ENCODE measurements at places on chromosomes 12 and 14.

- no peak for DNase-seq
Measured at GRCh38 chr12:69497308-69498026, 27.3 kb downstream of the FRS2 start.

DNA sequence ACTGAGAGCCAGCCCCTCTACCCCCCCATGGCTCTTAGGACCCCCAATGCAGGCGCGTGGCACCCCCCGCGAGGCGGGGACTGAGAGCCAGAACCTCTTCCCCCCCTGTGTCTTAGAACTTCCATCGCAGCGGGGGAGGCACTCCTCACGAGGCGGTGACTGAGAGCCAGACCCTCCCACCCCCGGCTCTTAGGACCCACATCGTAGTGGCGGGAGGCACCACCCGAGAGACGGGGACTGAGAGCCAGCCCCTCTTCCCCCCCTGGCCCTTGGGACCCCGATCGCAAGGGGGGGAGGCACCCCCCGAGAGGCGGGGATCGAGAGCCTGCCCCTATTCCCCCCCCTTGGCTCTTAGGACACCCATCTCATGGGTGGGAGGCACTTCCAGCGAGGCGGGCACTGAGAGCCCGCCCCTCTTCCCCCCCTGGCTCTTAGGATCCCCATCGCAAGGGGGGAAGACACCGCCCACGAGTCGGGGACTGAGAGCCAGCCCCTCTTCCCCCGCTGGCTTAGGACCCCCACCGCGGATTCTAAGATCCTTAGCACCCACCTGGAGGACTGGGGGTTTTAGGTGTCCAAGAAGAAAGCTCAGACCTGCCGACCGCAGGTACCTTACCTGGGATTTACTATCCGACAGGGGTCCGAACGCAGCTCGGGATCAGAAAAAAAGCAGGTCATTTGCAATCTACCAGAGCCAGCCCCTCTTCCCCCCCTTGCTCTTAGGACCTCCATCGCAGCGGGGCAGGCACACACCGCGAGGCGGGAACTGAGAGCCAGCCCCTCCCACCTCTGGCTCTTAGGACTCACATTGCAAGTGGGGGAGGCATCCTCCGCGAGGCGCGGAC lies 44.9 kb downstream of the DDX11 start:
- peak; percentile 40 for DNase-seq

GRCh38 chr12:106436164-106436563 lies 78.6 kb downstream of the POLR3B start:
- DNase-seq = no peak

DNA sequence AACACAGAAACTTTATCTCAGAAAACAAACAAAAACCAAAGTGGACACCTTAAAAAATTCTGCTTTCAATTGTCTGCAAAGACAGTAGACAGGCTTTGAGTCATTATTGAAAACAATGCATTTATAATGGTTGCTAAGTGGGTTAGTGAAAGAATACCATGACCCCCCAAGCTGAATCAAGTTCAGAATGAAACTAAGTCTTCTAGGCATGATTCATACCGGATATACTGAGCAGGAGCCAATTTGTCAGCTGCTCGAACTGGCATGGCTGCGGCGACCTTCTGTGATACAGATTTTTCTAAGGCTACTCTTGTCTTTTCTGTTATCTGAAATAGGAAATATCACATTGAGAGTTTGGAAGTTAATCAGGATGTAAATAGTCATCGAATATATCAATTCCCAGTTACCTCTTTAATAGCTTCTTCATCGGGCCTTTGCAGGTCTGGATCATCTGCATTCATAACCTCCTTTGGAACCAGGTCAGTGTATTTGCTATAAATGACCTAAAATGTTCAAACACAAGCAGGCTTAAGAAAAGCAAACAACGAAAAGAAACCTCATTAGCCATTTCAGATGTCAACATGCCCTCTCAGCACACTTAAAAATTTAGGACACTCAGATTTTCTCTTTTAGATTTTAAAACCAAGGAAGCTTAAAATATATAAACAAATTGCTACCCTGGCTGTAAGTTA lies 22.3 kb downstream of the SNW1 start:
- peak; percentile 56 for DNase-seq

GRCh38 chr12:116395396-116395795 lies 117.9 kb upstream of the MED13L start:
- DNase-seq = no peak

- DNase-seq = peak; percentile 41
Measured at GRCh38 chr12:57850854-57851430, 4.4 kb upstream of the CTDSP2 start.

- DNase-seq = no peak
Measured at GRCh38 chr12:97229004-97229403, 233.6 kb upstream of the RMST start.

DNA sequence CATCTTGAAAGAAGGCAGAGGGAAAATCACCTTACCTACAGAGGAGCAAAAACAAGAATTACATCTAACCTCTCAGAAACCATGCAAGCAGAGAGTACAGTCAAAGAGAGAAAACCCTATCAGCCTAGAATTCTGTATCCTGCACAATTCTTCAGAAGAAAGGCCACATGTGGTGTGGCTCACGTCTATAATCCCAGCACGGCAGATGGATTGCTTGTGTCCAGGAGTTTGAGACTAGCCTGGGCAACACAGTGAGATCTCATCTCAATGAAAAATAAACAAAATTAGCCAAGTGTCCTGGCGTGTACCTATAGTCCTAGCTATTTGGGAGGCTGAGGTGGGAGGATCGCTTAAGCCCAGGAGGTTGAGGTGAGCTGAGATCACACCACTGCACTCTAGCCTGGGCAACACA lies 48.2 kb downstream of the ATF7 start:
- DNase-seq = no peak

DNA sequence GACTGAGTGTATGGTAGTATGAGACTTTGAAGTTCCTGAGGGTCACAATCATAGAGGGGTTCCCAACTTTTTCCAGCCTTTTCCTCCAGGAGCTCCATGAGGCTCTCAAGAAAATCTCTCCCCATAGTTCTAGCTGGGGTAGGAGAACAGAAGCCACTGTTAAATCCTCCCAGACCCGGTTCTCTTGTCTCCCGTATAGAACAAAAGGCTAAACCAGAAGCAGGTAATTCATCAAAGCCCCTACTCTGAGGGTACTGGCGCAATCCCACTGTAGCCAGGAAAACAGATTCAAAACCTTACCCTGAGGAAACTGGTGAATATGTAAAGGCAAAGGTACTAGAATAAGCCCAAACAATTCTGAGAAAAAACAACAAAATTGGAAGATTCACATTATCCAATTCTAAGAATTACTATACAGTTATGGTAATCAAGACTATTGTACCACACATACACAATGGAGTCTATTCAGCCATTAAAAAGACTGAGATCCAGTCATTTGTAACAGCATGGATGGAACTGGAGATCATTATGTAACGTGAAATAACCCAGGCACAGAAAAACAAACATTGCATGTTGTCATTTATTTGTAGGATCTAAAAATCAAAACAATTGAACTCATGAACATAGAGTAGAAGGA lies 20.5 kb downstream of the OR8S1 start:
- no peak for DNase-seq

DNA sequence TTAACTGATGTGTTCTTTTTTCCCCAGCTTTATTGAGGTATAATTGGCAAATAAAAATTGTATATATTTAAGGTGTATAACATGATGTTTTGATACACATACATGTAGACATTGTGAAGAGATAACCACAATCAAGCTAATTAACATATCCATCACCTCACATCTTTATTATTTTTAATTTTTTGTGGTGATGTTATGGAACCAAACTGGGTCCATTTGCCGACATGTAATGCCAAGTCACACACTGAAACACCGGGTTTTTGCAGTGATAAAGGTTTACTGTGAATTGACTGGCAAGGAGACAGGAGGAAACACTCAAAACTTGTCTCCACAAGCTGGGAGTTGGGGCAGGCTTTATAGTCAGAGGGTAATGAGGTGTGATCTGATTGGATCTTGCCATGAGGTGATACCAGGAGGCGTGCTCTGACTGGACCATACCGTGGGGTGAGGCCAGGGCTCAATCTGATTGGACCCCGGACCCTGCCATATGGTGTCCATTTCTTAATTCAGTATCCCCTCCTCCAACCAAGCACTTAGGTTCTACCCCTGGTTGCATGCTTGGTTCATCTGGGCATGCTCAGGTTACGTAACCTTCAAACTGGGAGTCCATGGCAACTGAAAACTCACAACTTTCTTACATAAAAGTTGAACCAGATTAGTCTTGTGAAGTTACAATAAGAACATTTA lies 11.8 kb upstream of the WSCD2 start:
- DNase-seq = no peak

- DNase-seq = no peak
Measured at GRCh38 chr12:69023840-69024239, 90.9 kb upstream of the CPM start.

Measured in activated CD4-positive, alpha-beta T cell treated with anti-CD3 and anti-CD28 coated beads for 36 hours (primary cell).